Mesangial cell (primary cell): ENCODE measurements at places on chromosomes 3 and 15. TPM values are rescaled to one million over a fixed set of nuclear protein-coding genes. Genes with fewer than 3 reads are reported as not detected.

The IQCH gene
- total RNA-seq = 1.1 and 2.0 TPM in 2 replicates

The SPSB4 gene
- total RNA-seq = 0.13 and 0.49 TPM in 2 replicates

The SMCO1 gene
- not detected in 2 replicates for total RNA-seq

The SLC30A4 gene
- 4.4 and 6.7 TPM in 2 replicates for total RNA-seq

The CCDC33 gene
- total RNA-seq = 1.5 TPM in 1 of 2 replicates, not detected in the other

The VIPR1 gene
- total RNA-seq = not detected in 2 replicates
